Testis (tissue), 5 donors: ENCODE measurements at places on chromosomes 5 and 9. TPM values are rescaled to one million over a fixed set of nuclear protein-coding genes. Genes with fewer than 3 reads are reported as not detected.

IL31RA gene
- 3.9 TPM for polyA plus RNA-seq

HOMER1 gene
- 5.7 TPM for polyA plus RNA-seq

IL7R gene
- polyA plus RNA-seq: 12.1 TPM

FREM1 gene
- 14.6 TPM for polyA plus RNA-seq

AHRR gene
- polyA plus RNA-seq: 68.5 TPM

LOX gene
- 11.9 TPM for polyA plus RNA-seq

MCIDAS gene
- 0.42 TPM for polyA plus RNA-seq

SPINK13 gene
- 3.0 TPM for polyA plus RNA-seq

PCDHGA6 gene
- polyA plus RNA-seq: 1.8 TPM

PCDHGB1 gene
- polyA plus RNA-seq: 0.92 TPM

RLN2 gene
- polyA plus RNA-seq: 8.1 TPM

FCN1 gene
- 8.0 TPM for polyA plus RNA-seq

FAM221B gene
- polyA plus RNA-seq: 17.1 TPM
